ENCODE measurements at places on chromosomes 2 and 18. TPM values are rescaled to one million over a fixed set of nuclear protein-coding genes. Genes with fewer than 3 reads are reported as not detected.

DLGAP1 gene
- 42.7 TPM for total RNA-seq

- DNase-seq: no peak
These were observed 104.9 kb downstream of the CERS6 start for GRCh38 chr2:168560817-168561499.

- DNase-seq: no peak
These were observed 14.1 kb upstream of the GMPPA start for GRCh38 chr2:219484343-219485200.

GRCh38 chr2:196927376-196928225 is 1.1 kb upstream of the PGAP1 start:
- no peak for DNase-seq

Measured in ovary (tissue), 10 donors.